ENCODE measurements at places on chromosomes 7 and 10. TPM values are rescaled to one million over a fixed set of nuclear protein-coding genes. Genes with fewer than 3 reads are reported as not detected.

The DRGX gene
- not detected for total RNA-seq

The VIM gene
- 293 TPM for total RNA-seq

The ACTR3C gene
- 15.1 TPM for total RNA-seq

The NPY gene
- total RNA-seq: 55.6 TPM

The RNF32 gene
- 2.4 TPM for total RNA-seq

The TUBB8 gene
- not detected for total RNA-seq

All from prostate gland (tissue), 2 donors.